ENCODE measurements at places on chromosomes 6 and 20.

DNA sequence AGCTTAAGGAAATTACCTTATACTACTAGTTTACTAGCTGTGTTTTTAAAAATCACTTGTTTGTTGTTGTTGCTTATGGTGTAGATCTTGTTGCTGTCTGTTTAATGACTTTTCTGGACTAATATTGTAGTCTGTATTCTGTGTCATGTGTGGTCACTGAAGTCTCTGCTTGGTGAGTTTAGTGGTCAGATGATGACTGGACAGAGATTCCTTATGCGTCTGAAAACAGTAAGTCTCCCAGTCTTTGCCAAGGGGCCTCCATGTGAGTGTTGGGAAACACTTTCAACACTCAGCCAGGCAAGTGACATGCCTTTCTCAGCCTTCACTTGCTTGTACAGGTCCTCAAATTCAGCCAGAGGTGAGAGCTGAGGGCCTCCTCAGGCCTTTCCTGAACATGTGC is 256.9 kb upstream of the RNF24 start:
- no peak for DNase-seq

- no peak for DNase-seq
These were observed 36.9 kb upstream of the CCDC28A start for GRCh38 chr6:138736640-138737039.

DNA sequence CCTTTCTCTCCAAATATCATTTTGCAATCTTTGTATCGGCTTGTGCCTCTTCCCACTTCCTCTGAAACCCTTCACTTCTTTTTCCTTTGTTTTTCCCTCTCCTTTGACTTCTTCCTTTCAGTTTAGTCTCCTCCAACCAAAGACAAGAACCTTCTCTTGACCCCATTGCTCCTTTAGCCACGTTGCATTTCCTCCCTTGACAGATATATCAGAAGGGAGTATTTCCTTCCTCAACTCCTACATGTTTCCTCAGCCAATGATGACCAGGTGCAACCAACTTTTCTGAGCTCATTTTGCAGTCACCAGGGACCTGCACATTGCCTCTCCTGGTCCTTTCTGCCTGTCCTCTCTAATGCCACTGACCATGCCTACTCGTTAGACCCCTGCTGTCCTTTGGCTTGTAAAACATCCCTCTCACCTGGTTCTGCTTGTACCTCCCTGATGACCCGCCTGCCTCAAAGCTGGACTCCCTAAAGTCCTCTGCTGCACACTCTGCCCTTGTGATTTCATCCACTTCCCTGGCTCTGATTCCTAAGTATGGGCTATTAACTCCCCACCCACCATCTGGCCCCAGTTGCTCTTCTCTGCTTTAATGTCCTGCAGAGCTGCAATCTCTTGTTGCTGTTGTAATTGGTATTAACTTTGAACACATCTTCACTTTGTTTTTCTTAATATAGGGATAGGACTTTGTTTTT is 27.4 kb downstream of the SLC22A16 start:
- no peak for DNase-seq

DNA sequence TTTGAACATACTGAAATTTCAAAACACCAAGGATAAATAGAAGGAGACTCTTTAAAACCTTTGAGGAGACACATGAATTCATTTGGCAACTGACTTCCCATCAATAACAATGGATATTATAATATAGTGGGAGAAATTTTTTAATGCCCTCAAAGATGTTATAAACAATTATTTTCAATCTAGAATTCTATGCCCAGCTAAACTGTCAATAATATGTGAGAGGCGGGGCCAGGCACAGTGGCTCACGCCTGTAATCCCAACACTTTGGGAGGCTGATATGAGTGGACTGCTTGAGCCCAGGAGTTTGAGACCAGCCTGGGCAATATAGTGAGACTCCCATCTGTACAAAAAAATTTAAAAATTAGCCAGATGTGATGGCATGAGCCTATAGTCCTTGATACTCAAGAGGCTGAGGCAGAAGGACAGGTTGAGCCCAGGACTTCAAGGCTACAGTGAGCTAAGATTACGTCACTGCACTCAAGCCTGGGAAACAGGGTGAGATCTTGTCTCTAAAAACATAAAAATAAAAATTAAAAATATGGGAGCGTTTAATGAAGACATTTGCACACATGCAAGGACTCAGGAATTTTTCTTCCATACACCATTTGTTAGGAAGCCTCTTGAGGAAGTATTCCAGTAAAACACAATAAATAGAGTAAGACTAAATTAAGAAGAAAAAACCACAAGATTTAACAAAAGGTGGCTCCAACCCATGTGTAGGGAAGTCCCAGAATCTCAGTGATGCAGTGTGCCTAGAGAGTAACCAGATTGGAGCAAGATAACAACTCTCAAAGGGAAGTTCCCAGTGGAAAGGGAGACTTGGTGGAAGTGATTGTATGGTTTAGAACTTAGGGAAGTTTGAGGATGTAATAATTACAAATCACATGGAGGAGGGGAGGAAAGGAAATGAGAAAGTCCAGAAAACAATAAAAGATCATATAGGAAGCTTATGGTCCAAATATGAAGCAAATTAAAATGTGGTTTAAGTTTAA is 26.3 kb upstream of the ETV7 start:
- DNase-seq, result no peak

GRCh38 chr6:126060400-126060799 is 74.1 kb downstream of the TRMT11 start:
- DNase-seq, result no peak

- no peak for DNase-seq
These were observed 302.0 kb upstream of the PLCB4 start for GRCh38 chr20:8766868-8767390.

DNA sequence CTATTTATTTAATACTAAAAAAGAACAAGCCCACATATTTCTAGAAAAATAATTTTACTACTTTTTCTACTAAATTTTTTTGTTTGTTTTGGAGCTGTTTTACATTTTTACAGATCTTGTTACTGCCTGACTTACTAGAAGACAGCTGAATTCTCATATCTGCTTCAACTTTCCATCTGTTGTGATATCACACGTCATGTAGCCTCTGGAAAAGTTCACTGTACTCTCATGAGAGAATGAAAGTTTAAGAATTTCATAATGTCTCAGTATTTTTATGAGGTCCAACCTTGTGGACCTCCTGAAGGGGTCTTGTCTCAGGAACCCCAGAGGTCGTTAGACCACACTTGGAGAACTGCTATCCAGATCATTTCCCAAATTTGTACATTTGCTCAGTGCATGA is 81.7 kb upstream of the MTHFD1L start:
- no peak for DNase-seq

DNA sequence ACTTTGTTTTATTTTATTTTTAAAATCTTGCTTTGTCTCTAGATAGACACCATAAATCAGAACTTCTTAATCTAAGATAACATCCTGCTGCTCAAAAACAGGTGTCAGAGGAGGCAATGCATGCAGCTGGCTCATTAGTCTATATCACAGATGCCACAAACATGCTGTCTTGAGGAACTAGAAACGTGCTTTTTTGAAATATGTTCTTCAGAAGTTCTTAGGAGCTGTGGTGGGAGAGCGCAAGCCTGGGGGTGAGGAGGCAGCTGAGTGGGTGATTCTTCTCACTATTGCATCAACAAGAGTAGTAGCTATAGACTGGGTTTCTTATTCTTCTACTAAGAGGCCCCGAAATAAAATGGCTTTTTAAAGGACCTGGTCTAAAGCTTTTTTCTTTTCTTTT is 23.4 kb downstream of the IL22RA2 start:
- DNase-seq, result no peak

DNA sequence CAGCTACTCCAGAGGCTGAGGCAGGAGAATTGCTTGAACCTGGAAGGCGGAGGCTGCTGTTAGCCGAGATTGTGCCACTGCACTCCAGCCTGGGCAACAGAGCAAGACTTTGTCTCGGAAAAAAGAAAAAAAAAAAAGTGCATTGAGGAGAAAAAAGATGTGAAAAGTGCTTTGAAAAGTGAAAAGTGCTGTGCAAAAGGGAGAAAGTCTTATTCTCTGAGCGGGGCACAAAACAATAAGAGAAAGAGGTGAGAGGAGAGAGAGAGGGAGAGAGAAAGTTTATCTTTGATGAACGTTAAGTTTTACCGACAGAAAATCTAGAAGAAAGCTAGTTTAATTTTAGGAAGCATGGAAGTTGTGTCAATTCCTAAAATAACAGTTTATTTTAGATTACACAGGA is 3.9 kb upstream of the PACSIN1 start:
- DNase-seq, result no peak

DNA sequence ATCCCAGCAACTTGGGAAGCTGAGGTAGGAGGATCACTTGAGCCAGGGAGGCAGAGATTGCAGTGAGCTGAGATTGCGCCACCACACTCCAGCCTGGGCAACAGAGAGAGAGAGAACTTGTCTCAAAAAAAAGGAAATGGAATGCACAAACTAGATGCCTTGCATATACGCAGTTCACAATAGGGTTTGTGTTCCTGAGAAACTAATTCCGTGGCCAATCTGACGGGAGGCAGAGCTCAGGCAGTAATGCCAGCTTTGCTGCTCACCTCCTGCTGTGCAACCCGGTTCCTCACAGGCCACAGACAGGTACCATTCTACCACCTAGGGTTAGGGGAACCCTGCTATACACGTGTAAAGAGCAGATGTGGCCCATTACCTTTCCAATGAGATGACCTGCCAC is 1.4 kb downstream of the CDK5RAP1 start:
- no peak for DNase-seq

DNA sequence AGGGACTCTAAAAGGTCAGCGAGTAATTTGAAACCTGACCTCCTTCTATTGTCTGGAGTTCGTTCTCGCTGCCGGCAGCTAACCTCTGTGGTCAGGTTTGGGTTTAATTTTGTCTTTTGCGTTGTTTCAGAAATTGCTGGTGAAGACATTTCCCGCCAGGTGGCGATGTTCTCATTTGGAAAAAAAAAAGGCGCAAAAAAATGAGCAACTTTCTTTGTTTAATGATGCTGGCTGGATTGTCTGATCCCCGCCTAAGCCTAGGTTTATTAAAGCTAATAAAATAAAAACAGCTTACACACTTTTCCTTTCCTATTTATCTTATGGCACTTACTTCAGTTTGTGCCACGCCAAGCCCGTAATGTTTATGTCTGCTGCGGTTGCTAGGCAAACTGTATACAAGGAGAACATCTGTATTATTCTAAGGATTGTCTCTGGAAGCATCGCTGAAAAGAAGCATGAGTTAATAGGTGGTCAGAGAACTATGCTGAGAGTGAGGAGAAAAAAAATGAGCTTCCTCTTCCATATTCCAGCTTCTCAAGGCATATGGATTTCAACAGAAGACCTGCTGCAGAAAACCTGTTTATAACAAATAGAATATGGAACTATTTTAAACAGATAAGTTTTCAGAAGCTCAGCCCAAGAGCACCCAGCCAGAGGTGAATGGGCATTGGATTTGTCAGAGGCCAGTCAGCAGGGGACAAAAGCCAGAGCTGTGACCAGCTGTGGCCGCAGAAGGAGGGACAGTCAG is 205.7 kb downstream of the DOK5 start:
- peak; percentile 31 for DNase-seq

DNA sequence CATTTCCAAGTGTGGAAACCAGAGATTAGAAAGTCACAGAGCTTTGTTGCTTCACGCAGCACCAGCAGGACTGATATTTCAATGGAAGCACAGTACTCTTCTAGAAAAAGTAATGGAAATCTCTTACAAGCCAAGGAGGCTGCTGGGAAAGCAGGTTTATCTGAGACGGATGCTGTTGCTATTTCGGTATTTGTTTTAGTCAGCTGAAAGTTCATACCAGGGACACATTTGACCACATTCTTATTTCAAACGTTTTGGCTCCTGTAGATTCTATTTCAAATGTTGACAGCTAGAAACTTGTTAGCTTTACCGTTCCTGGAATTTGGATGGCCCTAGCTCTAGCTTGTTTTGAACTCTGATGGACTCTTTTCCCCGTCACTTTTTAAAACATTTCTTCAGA is 3.7 kb upstream of the TMEM242 start:
- no peak for DNase-seq

GRCh38 chr6:52900536-52900935 is 9.0 kb downstream of the GSTA3 start:
- DNase-seq, result no peak

- no peak for DNase-seq
These were observed 13.5 kb downstream of the HAO1 start for GRCh38 chr20:7926767-7927166.

DNA sequence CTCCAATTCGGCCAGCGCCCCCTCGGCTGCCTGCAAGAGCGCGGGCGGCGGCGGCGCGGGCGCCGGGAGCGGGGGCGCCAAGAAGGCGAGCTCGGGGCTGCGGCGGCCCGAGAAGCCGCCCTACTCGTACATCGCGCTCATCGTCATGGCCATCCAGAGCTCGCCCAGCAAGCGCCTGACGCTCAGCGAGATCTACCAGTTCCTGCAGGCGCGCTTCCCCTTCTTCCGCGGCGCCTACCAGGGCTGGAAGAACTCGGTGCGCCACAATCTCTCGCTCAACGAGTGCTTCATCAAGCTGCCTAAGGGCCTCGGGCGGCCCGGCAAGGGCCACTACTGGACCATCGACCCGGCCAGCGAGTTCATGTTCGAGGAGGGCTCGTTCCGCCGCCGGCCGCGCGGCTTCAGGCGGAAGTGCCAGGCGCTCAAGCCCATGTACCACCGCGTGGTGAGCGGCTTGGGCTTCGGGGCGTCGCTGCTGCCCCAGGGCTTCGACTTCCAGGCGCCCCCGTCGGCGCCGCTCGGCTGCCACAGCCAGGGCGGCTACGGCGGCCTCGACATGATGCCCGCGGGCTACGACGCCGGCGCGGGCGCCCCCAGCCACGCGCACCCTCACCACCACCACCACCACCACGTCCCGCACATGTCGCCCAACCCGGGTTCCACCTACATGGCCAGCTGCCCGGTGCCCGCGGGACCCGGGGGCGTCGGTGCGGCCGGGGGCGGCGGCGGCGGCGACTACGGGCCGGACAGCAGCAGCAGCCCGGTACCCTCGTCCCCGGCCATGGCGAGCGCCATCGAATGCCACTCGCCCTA is 963 bp downstream of the FOXF2 start:
- DNase-seq, result no peak

DNA sequence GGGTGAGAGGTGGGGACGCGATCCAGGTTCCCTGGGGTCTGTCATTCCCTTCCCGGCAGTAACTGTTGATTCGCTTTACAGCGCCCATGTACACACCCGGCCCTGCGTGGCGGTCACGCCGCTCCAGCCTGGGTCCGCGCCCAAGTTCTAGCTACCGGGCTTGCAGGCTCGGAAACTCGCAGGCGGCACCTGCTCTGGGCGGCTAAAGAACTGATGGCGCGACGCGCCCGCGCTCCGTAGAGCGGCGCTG is 1.4 kb upstream of the POU3F2 start:
- peak; percentile 69 for DNase-seq

GRCh38 chr20:13765868-13766416 is 18.8 kb downstream of the ESF1 start:
- DNase-seq, result no peak

DNA sequence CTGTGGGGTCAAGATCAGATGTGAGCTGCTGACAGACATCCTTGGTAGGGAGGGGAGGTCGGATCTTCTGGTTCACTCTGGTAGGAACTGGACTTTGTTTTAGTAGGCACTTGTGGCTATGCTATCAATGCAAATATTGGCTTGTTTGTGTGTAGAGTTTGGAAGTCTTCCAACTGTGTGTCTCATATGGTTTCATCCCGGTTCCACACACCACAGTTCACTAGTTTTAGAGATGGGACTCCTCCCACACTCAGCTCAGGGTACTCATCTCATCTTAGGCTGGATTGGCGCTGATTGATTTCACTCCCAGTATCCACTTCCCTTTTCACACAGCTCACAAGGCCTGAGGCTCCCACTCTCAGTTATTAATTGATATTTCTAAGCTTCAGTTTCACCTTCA is 161.3 kb downstream of the THBS2 start:
- no peak for DNase-seq

GRCh38 chr6:87341899-87342298 is 2.7 kb upstream of the C6orf163 start:
- no peak for DNase-seq

All from tibial artery (tissue), 4 donors.